Transverse colon (tissue), 4 donors: ENCODE measurements at places on chromosomes 1 and 21.

DNA sequence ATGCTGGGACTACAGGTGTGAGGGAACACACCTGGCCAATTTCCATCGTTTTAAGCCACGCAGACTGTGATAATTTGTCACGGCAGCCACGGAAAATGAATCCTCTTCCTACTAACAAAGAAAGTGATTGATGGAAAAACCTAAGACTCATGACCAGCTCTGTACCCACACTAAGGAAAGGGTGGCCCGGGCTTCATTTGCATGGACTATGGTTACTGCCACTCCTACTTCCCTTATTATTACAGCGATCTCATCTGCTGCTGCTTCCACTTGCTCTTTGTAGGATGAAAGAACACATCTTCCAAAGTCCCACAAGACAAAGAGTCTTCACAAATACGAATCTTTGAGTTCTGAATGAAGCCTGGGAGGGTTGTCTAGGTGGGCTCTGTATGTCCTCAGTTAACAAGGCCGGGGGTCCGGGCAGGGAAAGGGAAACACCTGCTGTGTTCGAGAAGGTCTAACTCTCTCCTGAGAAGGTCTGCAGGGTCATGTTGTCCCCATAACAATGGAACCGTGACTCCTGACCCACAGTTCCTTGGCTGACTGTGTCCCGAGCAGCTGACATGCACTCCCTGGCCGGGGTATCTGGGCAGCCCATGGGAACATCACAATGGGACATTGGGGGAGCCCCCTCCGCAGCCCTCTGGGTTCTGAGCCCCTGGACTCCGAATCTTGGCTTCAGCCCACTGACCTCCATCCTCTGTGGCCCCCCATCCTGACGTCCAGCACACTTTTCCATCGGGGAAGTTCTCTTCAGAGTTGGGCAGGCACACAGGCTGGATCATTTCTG is 13.3 kb upstream of the TFF1 start:
- peak; percentile 11 for DNase-seq

GRCh38 chr1:186678155-186678554 is 2.1 kb downstream of the PTGS2 start:
- no peak for DNase-seq

DNA sequence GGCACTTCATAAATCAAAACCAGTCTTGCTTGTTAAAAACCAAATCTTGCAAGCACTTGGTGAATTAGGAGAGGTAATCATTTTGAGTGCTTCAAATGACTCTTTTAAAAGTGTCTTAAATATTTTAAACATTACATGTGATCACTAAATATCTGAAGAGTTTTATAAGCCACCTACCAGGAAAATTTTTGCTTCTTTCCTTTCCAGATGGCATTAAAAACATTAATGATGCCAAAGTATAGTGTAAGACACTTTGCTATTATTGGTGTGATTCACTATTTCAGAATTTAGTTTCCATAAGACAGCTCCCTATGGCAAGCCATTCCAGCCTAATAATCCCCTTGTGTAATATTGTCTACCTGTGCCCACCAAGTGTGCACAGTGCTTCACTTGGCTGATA is 548.8 kb upstream of the ADAMTS5 start:
- DNase-seq = no peak

- no peak for DNase-seq
Observed at GRCh38 chr1:231721436-231721835, 94.8 kb downstream of the DISC1 start.

- DNase-seq = no peak
Observed at GRCh38 chr1:200925831-200926230, 31.1 kb downstream of the INAVA start.

GRCh38 chr1:1943834-1944570 is 24.9 kb upstream of the TMEM52 start:
- peak; percentile 54 for DNase-seq

DNA sequence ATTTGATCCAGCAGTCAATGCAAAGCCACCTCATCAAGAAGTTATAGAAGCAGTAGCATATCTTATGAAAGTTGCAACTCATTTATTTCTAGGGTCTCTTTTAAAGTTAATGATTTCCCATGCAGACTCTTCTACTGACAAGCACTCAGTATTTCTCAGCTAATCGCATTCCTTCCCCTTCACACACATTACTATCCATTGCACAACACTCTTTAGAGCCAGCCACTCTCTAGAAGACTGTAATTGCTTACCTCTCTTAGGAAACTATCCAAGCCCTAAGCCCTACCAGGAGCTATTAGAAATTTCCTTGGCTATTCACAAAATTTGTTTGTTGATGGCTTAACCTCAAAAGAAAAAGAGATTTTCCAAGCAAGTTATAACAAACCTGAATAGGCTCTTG is 106.0 kb downstream of the ADAMTS1 start:
- no peak for DNase-seq

DNA sequence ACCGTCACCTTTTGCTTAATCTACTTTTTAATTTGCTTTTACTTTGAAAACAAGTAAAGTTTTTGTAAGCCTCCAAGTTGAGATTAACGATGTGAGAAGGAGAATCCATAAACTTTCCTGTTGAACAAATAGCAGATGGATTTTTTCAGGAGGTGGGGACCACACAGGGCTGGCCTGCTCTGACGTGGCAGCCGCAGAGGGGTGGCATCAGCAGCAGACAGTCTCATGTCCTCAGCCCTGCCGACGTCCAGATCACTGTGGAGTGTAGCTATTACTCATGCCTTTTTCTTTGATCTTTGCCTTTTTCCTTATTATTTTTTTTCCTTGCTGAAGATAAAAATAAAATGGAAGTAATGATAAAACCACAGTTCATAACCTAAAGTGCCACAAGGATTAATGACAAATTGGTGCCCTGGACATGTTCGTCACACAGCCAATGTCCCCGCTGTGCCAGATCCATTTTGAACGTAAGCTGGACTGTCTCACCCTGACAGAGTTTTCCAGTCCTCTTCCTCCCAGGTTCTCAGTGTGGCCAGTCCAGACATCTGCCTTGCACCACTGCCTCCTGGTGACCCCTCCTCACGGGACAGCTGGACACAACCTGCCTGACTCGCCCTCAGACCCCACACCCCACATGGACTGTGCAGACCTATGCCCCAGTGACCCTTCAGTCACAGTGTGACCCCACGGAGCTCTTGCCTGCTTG is 15.4 kb upstream of the ZBTB21 start:
- no peak for DNase-seq

- DNase-seq = no peak
Observed at GRCh38 chr1:173112129-173112528, 61.4 kb upstream of the TNFSF18 start.
